Endothelial cell (in vitro differentiated cells): ENCODE measurements at places on chromosomes 2 and 18.

DNA sequence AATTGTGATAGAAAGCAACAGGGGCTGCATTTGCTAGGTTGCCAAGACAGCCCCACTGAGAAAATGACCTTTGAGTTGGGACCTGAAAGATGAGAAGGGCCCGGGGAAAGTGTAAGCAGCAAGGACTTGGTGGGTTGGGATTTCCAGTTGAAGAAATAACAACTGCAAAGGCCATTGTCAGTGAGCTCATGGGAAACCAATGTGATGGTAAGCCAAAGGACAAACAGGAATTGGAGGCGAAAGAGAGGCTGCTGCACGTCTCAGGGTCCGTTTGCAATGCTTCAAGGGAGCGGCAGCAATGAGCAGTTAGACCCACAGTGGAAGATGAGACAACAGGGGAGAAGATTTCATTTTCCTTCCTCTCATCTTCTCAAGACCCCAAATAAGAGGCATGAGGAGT lies 51.5 kb upstream of the RGPD4 start:
- DNase-seq, result no peak

GRCh38 chr2:144495227-144496091 lies 24.5 kb downstream of the ZEB2 start:
- no peak for DNase-seq

- no peak for DNase-seq
Measured at GRCh38 chr18:28267878-28268625, 91.1 kb upstream of the CDH2 start.

DNA sequence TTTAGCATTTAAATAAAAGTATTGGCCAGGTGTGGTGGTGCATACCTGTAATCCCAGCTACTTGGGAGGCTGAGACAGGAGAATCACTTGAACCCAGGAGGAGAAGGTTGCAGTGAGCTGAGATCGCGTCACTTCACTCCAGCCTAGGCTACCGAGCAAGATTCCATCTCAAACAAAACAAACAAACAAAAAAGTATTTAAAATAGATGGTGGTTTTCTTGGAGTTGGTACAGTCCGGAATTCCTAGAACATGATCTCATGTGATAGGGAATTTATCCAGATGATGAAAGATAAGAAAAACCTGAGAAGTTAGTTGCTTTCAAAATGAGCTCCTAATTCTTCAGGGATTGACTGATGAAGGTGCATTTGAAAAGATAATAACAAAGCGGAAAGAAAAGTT lies 62.0 kb downstream of the BIRC6 start:
- no peak for DNase-seq

DNA sequence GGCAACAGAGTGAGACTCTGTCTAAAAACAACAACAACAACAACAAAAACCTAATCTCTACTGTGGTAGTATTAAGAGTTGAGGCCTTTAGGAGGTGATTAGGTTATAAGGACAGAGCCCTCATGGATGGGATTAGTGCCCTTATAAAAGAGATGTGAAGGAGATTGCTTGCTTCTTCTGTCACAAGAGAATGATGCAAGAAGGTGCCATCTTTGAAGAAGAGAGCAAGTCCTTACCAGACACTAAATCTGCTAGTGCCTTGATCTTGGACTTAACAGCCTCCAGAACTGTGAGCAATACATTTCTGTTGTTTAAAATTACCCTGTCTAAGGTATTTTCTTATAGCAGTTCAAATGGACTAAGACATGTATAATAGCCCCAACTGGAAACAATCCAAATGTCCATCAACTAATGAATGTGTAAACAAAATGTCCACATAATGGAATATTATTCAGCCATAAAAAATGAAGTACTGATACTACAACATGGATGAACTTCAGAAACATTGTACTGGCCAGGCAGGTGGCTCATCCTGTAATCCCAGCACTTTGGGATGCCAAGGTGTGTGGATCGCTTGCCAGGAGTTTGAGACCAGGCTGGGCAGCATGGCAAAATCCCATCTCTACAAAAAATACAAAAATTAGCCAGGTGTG lies 1.6 kb upstream of the ARHGEF33 start:
- DNase-seq, result no peak

- peak; percentile 46 for DNase-seq
Measured at GRCh38 chr2:16553226-16553625, 112.4 kb downstream of the CYRIA start.
